IPS-NIHi11 (cell line): ENCODE measurements at places on chromosomes 5 and 9.

DNA sequence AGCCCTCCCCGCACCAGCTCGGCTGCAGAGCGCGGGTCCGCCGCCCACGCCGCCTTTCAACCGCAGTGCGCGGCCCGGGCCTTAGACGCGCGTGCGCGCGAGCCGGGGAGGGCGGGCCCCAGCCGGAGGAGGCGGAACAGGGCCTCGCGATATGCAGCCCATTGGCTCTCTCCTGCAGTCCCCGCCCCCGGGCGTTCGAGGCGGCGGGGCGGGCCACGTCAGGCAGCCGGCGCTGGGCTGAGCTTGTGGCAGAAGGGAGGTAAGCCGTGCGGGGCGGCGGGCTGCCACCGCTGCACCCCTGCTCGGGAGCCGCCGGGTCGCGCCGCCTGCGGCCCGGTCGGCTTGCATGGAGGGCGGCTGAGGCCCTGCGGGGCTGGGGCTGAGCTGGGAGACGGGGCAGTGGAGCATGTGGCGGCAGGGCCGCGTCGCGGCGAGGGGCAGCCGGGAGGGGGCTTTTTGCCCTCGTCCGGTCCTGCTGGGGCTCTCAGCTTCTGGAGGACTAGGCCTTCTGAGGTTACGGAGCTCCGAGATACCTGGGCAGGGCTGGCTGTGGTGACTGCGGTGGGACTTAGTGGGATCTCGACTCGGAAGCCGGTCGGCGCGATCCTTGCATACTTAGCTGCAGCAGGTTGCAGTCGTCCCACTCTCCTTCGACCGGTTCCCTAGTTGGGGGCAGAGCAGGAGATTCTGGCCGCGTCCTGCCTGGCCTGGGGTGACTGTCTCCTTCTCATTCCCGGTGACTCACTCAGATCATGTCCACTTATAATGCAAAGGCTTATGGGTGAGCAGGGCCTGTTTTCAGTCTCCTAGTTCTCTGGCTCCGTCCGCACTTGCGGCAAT is at the start of gene FOCAD:
Gene FOCAD (plus strand): TSS at position 225 of the 840 bp plus-strand sequence. CDS start 31,095 bp downstream, outside the sequence.
- DNase-seq: peak; percentile 97

DNA sequence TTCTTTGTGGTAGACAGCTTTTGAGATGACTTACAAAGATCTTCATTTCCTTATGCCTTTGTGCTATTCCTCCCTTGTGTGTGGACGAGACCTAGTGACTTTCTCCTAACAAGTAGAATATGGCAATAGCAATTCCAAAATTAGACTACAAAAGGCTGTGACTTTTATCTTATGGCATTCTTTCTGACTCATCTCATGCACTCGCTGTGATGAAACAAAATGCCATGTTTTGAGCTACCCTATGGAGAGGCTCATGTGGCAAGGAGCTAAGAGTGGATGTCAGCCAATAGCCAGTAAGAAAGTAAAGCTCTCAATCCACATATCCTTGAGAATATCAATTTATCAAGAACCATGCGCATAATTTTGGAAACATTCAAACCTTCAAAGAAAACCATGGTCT is 380.5 kb upstream of the SMC2 start:
- no peak for DNase-seq

DNA sequence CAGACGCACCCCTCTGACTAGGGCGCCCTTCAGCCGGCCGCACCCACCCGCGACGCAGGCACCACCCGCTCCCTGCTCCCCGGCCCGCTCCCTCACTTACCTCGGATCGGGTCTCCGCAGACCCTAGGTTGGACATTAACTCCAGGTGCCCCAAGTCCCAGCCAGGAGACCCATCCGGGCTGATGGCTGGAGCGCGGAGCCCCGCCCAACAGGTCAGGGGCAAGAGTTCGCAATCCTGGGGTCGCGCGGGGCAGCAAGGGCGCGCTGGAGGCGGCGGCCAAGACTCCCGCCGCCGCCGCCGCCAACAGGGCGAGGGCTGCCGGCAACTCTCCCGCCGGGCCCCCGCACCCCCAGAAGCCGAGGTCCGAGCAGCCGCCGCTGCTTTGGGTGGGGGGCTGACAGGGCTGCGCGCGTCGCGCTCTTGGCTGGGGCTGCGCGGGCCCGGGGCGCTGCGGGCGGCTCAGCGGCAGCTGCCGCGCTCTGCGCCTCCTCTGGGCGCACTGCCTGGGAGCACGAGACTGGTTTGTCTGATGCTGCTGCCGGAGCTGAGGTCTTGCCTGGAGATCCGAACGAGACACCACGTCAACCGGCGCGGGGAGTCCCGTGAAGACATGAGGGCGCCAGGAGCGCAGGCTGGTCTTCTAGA is at the start of gene GDNF:
Gene GDNF (minus strand): TSS at position 635 of the 646 bp plus-strand sequence. CDS start 5,245 bp downstream, outside the sequence.
- DNase-seq: peak; percentile 55

GRCh38 chr5:173537228-173537627 is 79.2 kb downstream of the BOD1 start:
- DNase-seq: no peak

DNA sequence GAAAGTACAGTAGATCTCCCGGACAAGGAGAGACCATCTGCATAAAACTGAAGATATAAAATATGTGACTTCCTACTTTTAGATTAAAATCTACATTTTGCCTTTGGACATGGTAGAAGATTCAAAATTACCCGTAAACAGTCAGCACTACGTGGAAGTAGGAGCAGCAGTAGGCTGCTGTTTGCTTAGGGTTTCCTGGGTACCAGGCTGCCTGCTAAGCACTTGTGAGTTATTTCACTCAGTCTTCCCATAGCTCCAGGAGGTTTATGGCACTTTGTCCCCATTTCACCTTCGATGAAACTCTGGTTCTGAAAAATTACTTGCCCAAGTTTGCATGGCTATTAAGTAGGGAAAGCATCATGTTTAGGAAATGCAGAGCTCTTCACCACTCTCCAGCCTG is 92.6 kb downstream of the STK32A start:
- DNase-seq: no peak

DNA sequence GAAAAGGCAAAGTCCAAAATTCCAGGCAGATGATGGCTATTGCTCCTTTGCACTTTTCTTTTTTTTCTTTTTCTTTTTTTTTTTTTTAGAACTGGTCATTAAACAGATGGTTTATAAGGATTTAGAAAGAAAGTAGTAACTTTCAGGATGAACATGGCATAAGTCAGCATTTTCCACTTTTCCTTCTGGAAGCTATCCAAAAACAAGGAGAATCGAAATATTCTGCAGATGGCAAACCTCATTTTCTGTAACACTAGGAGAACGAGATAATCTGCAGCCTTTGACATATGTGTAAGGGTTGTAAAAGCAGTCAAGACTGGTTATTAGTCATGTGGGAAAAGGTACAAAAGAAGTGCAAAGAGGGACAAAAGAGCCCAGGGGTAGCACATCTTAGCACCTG is 69.1 kb upstream of the PUM3 start:
- DNase-seq: no peak

DNA sequence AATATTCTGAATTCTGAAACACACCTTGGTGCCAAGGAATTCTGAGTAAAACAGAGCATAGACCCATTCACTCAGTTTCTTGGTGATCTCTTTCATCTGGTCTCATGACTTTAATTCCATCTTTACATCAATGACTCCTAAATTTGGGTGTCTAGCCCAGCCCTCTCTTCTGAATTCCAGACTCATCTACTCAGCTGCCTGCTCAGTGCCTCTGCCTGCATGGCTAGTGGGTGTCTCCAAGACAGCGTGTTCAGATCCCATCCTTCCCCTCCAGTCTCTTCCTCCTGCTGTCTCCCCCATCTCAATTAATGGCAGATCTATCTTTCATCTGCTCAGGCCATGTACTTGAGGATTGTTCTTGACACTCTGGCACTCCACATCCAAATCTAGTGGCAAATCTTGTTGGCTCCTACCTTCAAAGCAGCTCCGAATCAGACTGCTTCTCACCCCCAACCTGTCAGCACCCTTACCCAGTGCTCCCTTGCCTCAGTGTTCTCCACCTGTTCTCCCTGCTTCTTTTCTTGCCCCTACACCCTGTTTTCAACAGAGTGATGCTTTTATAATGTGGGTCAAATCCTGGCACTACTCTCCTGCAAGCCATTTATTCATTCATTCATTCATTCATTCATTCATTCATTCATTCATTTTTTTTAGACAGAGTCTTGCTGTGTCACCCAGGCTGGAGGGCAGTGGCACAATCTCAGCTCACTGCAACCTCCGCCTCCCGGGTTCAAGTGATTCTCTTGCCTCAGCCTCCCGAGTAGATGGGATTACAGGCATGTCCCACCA is 5.3 kb downstream of the CAVIN4 start:
- no peak for DNase-seq

DNA sequence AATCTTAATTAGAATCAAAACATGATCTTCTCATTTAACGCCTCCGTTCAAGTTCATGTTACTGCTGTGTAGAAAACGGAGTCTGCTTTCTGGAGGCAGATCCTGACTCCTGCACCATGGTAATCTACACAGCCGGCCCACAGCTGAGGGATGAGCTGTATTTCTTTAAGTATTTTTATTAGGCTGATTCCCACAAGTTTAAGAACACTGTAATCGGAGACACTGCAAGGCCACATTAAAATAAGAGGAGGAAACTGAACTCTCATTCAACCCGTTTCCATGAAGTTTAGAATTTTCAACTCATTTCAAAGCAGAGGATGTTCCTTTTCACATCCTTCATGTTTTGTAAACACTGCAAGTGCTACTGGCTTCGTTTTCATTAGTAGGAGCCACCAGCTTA is 372.2 kb downstream of the NFIB start:
- no peak for DNase-seq

DNA sequence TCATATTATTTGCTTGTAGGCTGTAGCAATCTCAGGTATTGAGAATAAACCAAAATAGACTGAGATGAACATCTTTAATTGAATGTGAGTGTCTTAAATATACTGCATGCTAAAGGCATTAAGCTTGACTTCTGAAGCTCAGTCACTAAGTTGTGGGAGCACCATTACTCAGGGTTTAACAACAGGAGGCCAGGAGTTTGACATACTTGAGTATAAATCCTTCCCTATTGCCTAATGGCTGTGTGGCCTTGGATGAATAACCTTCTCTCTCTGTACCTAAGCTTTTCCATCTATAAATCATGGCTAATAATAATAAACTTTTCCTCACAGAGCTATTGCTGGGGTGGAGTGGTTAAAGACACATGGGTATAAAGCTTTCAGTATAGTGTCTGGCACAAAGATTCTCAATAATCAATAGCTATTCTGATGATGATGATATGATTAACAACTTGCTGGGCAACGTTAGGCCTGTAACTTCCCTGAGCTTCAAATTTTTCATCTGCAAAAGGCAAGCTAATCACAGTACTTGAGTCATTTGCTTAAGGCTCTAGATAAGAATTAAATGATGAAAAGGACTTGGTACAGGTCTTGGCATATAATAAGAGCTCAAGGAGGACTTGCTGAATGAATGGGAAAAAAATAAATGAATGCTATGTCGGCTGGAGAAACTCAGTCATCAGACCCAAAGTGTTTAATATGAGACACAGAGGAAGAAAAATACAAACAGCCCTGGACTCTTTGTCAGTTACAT is 174.0 kb upstream of the IL12B start:
- DNase-seq: no peak

- peak; percentile 59 for DNase-seq
Measured at GRCh38 chr9:112029921-112030444, 133.4 kb downstream of the UGCG start.

DNA sequence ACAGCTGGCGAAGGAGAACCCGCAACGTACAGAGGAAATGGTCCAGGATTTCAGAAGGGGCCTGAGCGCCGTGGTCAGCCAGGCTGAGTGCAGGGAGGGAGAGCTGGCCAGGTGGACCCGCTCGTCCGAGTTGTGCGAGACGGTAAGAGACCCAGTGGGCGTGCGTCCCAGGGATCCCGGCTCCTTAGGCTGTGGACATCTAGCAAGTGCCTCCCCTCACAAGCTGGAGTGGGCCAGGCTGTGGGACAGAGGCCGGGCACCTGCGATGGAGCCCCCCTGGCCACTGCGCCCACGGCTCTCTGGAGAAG is 29.5 kb upstream of the LRRC14B start:
- no peak for DNase-seq

DNA sequence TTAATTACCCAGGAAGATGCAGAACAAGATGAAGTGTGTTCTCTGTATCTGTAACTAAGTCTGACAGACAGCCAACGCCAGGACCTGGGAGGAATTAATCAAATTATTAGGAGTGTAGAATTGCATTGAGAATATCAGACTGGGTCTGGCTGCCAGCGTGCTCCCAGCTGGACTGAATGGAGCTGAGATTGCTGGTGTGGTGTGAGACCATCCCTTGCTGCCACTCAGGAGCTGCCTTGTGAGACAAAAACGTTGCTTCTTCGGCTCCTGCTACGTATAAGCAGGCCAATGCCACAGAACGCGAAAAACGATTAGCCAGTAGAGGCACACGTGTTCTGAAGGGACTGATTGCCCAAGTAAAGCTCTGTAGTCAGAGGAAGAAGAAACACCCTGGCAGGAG is 66.8 kb downstream of the AMBP start:
- no peak for DNase-seq

GRCh38 chr5:126267438-126267837 is 155.8 kb upstream of the GRAMD2B start:
- DNase-seq: no peak

DNA sequence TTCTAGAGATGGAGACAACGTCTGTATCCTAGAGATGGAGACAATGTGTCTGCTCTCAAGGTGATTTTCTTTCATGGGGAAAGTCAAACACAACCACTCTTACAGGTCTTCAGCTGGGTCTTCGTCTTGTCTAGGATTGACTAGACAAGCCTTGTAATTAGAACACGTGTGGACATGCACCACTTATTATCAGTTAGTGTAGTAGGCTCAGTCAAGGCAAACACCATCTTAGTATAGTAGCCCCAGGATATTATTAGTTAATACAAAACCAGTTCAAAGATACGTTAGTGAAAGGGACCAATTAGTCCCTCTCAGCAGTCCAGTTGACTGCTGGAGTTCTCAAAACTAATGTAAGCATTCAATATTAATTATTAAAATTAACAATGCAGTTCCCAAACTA is 15.1 kb upstream of the CCL28 start:
- no peak for DNase-seq

- DNase-seq: no peak
Measured at GRCh38 chr9:122095010-122095767, 2.1 kb upstream of the TTLL11 start.

DNA sequence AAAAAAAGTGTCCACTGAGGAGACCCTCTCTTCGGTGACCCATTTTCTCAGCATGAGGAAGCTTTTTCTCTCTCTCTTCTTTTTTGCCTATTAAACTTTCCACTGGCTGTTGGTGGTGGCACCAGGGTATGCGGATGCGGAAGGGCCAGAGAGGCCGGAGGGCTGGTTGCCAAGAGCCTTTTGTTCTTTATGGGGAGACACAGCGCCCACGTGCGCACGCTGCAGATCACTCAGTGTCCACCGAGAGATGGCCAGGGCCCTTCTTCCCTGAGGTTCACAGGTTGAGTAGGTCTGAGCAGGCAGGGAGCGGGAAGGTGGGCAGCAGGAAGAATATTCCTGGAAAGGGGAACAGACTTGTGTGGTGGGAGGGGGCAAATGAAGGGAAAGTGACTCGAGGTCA is 69.1 kb downstream of the STK10 start:
- no peak for DNase-seq
